Fibroblast of skin of scalp (primary cell): ENCODE measurements at places on chromosomes 1 and 21.

GRCh38 chr21:35965699-35966098 is 94.6 kb downstream of the SETD4 start:
- no peak for DNase-seq

DNA sequence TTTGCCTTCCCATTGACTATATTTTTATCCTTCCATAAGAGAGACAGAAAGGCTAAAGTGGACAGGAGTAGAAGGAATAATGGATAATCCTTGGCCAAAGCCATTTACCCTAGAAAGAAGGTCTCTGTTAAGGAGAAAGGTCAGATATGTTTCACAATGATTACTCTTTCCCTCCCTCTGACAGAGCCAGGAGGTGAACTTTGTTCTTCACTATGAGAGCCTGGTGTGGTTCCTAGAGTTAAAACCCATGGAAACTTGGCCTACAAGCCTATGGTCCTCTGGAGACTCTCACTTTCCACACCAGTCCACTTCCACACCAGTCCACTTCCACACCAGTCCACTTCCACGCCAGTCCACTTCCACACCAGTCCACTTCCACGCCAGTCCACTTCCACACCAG is 479.9 kb upstream of the ZP4 start:
- DNase-seq: no peak

GRCh38 chr1:234956821-234957329 is 171.8 kb downstream of the TOMM20 start:
- no peak for DNase-seq

- no peak for DNase-seq
Observed at GRCh38 chr1:237141502-237141901, 99.5 kb downstream of the RYR2 start.

DNA sequence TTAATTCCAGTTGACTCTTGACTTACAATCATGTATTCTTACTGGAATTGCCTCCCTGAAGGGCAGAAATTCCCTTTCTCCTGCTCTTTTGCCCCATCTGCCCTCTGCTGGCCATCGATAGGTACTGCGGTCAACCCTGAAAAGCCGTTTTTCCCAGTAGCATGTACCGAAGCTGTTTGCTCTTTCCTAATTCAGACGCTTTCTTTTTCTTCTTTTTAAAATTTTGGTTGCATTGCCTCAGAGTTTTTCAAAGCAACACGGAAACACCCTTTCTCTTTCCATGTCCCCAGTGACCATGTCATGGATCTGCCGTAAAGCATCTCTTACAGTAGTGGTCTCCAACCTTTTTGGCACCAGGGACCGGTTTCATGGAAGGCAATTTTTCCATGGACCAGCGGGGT is 164.2 kb upstream of the C1orf21 start:
- DNase-seq: peak; percentile 47

DNA sequence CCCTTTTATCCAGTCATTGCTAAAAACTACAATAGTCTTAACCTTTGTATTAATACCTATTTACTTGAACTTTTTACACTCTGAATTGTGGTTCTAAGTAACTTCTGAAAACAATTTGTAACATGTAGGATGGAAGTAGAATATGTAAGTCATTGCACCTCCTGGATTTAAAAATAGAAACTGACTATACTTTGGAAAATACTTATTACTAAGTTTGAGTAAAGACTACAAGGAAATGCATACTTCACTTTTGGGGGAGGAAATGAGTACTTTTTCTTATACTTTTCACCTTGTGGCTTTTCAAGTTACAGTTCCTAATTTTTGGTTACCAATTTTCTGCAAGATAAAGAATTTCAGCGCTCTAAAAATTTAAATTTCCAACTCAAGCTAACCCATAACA is 8.7 kb downstream of the RGS18 start:
- DNase-seq: no peak

DNA sequence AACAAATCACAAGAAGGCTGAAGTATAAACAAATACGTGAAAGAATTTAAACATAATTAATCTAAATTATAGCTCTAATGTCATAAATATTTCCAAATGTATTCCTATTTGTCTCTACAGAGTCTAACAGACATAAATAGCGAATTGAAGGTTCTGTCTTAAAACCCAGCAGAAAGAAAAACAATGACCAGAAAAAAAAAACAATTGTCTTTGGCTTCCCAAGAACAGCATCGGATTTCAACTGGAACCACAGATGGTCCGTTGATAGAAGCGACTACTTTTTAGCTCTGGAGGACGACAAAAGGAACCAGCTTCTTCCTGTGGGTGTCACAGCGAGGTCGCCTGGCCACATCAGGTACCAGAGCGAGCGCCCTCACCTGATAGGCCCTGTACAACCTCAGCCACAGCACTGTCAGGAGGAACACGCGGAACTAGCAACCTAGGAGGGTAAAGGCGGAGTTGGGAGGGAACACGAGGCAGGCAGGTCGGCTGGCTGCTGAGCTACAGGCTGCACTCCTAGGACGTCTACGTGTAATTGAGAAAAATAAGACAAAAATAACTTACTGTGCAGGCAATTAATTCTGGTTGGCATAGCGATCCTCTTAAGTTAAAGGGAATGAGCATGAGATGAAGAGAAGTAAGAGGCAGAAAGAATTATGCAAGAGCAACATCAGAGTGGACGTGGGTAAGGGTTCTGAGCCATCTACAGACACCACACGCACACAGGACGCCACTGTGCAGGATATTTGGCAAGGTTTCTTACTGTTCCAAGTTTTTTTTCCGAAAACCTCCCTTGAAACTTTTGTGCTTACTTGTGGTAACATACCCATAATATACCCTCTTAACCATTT is 16.7 kb upstream of the PRDM15 start:
- no peak for DNase-seq

- DNase-seq: peak; percentile 42
Observed at GRCh38 chr1:8374812-8375211, 56.9 kb downstream of the SLC45A1 start.

DNA sequence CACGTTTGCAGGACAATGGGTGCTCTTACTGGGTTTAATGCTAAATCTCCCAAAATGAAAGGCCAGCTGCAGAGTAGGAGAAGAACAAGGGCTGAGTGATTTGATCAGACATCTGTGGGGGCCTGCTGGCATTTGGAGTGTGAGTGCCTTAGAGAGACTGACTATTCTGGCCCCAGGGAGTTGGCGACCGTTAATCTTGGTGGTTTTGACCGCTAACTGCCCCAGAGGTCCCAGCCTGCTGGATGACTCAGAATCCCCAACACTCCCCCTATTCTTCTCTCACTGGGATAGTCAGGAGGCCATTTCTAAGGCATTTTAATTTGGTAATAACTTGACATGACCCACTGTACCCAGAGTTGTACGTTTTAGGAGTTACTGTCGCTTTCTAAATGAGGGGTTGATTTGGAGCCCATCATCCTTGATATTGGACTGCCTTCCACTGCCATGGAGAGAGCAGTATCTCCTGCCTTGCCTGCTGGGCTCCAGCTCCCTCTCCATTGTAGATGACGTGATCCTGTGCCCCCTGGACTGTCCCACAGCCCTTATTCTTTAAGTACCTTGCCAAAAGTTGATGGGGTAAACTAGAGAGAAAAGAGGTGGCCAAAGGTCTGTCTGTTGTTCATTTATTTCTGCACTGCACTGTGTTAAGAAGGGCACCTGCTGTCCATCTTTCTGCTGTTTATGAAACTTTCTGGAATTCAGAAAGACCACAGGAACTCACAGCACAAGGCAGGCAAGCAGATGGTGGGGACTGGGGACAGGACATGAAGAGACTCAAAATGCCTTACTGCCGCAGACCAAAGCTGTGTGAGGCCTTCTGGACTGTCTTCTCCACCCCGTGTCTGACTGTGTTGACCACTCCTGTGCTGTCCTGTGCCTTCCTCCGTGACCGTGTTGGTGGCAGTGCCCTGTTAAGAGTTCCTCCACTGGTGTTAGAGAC is 98.2 kb upstream of the ARTN start:
- DNase-seq: peak; percentile 86

GRCh38 chr1:239184561-239185244 is 201.7 kb upstream of the CHRM3 start:
- DNase-seq: no peak

DNA sequence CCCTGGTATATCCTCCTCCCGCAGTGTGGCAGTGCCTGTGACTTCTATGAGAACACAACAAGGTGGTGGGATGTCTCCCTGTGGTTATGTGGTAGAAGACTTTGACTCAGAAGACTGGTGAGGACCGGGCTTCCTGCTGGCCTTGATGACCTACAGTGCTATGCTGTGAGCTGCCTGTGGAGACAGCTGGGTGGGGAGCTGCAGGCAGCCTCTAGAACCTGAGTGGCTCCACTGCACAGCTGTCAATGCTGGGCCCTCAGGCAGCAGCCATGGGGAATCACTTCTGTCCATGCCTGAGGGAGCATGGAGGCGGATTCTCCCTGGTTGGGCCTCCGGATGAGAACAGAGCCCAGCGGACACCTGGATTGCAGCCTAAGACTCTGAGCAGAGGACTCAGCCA is 14.9 kb downstream of the SLC1A7 start:
- no peak for DNase-seq

- no peak for DNase-seq
Observed at GRCh38 chr1:21293537-21294265, 3.4 kb upstream of the ECE1 start.

- peak; percentile 79 for DNase-seq
Observed at GRCh38 chr1:9166289-9167235, 37.7 kb upstream of the GPR157 start.

DNA sequence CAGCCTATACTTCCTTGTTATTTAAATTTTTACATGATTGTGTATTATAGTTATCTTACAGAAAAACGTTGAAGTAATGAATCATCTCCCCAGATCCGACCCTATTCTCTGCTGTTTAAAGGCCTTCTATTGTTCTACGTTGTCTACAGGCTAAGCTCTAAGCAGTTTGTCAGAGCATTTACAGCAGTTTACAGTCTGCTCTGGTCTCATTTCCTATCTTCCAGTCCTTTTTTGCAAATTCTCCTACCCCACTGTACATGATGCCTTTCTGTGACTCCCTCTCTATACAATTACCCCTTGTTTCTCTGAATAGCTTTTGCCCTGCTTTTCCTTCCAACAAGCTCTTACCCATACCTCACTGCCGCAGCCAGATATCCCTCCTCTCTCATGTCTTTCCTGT is 319.2 kb upstream of the FMN2 start:
- no peak for DNase-seq
